ENCODE measurements at places on chromosomes 2 and 18.

- DNase-seq = peak; percentile 48
Observed at GRCh38 chr2:60553495-60554073, at the start of gene BCL11A. Gene BCL11A (minus strand): TSS chr2:60553654. CDS start chr2:60553270, 384 bp downstream.

DNA sequence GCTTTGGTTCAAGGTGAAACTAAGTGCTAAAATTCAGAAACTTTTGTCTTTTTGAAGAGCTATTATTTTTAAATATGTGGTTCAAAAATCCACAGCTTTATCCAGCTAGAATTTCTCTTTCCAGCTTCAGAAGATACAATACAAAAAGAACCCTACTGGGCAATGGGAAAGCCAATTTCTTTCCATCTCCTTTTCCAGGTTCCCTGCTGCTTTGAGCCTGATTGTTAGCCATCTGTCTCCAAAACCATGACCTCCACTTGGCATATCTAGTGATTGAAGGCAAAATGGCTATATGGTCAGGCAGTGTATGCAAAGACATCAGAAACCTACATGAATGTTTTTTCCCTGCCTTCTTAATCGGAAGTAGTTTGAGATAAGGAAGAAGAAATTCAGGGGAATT is 134.1 kb downstream of the KCNH7 start:
- DNase-seq = no peak

DNA sequence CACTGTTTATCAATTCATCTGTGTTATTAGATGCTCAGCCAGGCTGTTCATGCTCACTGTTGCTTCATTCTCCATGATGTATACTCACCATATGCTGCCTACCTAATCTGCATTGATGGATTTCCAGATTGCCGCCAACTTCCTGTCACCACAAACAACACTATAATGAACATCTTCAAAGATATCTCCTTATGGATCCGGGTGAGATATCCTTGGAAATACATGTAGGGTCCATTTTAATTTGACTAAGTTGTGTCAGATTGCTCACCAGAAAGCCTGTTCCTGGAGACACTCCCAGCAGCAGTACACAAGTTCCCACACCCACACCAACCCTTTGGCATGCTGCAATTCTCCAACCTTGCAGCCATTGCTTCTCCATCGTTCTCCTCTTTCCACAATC is 547.5 kb upstream of the TNP1 start:
- DNase-seq = no peak

- DNase-seq = no peak
Observed at GRCh38 chr2:239374896-239375277, 25.9 kb downstream of the HDAC4 start.

GRCh38 chr2:127675331-127676261 is at the start of gene LIMS2:
Gene LIMS2 (minus strand): TSS chr2:127675530. CDS start chr2:127675024, 506 bp downstream.
- no peak for DNase-seq

DNA sequence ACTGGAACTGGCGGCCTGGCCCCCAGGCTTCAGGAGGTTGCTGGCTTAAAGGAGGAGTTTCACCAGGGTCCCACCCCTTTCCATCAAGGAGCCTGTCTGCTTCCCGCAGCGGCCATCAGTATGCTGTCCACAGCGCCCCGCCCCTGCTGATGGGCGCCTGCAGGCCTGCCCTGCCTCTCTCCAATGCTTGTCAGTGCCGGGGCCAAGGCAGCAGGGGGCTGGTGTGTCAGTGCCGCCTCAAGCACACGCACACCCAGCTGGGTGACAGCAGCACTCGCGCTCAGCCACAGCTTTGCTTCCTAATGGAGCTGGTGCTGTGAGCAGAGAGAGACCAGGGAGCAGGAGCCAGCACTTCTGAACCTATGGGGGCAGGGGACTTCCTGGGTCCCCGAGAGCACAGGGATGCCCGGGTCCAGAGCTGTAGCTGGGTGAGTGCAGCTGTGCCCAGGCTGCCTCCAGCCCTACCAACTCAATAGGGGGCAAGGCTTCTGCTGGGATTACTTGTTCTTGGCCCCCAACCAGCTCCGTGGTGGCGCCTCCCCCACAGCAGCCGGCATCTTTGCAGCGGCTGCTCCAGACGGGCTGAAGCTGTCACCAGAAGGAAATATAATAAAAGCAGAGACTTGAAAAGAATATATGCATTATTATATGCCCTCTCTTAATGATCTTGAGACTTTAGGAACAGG is 377.2 kb upstream of the LRATD1 start:
- DNase-seq = no peak

- DNase-seq = peak; percentile 16
Observed at GRCh38 chr2:168565112-168565511, 109.0 kb downstream of the CERS6 start.

DNA sequence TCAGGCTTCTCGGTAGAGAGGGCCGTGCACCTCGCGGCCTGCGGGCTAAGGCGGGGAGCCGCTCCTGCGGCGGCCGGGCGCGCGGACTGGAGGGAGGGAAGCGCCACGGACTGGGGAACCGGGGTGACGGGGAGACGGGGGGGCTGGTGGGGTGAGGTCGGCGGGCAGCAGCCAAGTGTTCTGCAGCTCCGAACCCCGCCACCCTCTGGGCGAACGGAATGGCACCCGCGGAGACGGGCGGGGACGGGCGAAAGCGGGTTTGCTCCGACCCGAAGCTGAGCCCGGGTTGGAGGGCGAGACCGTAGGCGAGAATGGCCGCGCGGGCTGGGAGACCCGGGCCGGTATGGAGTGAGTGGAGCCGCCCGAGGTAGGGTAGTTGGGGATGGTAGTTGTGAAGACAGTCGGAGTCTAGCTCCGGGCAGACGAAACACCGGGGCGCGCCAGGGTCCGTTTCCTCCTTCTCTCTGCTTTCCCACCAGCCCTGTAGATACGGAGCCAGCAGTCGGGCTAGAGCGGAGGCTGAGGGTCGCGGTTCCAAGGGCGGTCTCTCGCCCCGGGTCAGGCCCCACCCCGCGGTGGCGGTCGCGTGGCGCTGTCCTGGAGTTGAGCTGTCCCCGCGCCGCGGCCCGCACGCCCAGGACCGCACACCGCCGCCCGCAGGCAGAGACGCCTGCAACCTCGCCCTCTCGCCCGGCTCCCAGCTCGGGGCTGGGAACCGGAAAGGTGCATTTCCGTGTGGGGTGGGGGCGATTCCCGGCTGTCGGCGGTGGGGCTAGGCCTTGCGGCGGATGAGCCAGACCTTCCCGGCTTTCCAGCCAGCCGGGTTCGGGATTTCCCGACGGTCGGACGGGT is 160.3 kb upstream of the SIX2 start:
- peak; percentile 9 for DNase-seq

DNA sequence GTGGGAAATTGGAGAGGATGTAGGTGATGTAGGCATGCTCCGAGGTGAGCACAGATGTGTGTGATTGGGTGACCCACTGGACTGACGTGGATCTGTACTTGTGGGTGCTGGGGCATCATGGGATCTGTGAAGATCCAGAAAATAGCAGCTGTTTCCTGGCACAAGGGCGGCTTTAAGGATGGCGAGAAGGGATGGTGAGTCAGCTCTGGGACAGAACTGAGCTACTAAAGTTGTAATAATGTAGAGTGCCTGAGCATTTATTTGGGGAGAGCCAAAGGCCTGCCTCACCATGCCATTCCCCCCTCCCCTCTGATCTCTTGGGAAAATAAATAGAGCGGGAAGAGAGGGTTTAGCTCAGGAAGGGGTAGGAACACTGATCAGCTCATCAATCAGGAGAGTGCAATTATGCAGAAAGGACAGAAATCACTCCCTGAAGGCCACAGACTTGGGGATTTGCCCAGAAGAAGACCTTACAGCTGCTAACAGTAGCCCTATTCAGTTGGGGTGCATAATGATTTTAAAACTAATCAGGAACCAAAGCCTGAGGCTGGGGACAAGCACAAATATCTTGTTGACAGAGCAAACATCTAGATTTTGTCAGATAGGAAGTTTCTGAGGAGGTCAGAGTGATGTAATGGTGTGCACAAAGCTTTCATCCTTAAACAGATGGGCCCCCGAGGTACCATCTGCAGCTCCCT is 30.3 kb downstream of the TANC1 start:
- no peak for DNase-seq

DNA sequence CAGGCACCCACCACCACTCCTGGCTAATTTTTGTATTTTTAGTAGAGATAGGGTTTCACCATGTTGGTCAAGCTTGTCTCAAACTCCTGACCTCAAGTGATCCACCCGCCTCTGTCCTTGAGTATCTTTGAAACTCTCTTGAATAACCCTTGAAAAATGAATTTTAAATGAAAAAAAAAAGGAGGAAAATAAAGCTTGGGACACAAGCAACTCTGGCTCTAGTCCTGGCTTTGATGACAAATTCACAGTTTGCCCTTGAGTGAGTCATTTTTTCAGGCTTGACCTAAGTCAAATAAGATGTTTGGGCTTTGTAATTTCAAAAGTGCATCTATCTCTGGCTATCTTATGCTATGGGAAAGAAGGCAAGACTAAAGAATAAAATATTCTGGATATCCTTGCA is 79.0 kb upstream of the TRIB2 start:
- DNase-seq = no peak

GRCh38 chr2:8729939-8730338 is 48.1 kb downstream of the ID2 start:
- no peak for DNase-seq

DNA sequence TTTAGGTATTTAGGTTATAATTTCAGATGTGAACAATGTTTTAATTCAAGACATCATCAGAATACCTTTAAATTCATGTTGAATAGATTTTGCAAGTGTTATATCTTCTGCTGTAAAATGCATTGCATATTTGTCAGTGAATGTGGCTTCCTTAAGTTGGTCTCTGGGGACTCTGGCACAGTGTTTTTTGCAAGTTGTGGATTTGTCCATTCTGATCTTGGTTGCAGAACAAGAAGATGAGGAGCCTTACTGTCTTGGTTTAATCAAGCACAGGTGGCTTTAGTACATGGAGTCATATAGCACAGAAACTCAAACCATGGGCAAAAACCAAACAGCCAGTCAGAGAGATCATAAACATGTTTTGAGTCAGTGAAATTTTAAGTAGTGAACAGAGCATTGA is 135.7 kb downstream of the ARHGAP28 start:
- no peak for DNase-seq

- no peak for DNase-seq
Observed at GRCh38 chr2:201137505-201138400, 21.8 kb downstream of the CFLAR start.

GRCh38 chr18:36539674-36540231 is 242.2 kb downstream of the FHOD3 start:
- DNase-seq = no peak

- DNase-seq = no peak
Observed at GRCh38 chr18:68466672-68467071, 248.2 kb downstream of the TMX3 start.

- no peak for DNase-seq
Observed at GRCh38 chr2:36695746-36696415, 626 bp upstream of the VIT start.

DNA sequence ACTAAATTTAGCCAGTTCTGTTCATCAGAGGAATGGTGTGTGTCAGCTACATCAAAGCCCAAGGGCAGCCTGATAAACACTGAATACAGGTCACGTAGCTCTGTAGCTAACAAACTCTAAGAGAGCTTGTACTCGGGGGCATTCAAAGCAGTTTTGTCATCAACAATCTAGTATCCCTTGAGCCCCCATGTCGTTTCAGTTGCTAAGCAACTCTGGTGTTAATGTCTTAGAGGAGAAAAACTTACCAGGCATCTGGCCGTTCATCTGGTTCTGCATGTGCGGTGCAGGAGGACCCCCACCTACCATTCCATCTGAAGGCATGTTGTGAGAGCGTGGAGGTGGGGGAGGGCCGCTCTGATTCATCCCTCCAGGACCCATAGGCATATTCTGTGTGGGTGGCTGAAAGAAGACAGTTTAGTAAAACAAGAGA is 33.1 kb downstream of the SS18 start:
- peak; percentile 16 for DNase-seq

- no peak for DNase-seq
Observed at GRCh38 chr2:6948677-6949351, 31.6 kb downstream of the RNF144A start.

DNA sequence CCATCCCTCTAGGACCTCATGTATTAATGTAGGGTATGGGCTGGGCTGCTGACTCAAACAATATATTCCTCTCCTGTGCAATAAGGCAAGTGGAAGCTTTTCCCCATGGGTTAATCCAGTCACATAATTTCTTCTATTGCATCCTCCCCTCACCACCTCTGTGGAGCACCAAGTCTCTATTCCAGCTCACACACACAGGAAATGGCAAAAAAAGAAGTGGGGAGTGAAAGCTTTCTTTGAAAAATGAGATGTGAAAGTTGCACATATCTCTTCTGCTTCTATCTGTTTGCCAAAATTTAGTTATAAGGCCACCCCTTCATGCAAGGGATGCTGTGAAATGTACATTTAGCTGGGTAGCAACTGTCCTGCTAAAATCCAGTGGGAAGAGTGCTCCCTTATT is 121.3 kb downstream of the CDC42EP3 start:
- no peak for DNase-seq

- no peak for DNase-seq
Observed at GRCh38 chr2:231177156-231178025, 21.0 kb upstream of the ARMC9 start.

- DNase-seq = no peak
Observed at GRCh38 chr2:65381607-65382051, 50.8 kb downstream of the SPRED2 start.

DNA sequence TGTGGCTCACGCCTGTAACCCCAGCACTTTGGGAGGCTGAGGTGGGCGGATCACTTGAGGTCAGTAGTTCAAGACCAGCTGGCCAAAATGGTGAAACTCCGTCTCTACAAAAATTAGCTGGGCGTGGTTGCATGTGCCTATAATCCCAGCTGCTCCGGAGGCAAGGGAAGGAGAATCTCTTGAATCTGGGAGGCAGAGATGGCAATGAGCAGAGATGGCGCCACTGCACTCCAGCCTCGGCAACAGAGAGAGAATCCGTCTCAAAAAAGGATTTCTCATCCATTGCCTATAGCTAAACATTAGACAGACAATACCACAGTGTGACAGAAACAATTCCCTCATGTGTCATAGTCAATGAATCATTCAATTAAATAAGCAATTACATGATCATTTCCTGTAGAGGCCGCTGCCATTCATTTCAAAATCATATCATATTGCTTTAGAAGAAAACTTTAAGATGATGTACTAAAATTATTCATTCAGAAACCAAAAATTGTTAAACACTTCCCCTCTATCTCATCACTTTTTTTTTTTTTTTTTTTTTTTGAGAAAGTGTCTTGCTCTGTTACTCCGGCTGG is 69.5 kb upstream of the TGIF1 start:
- peak; percentile 7 for DNase-seq

- no peak for DNase-seq
Observed at GRCh38 chr2:11458753-11459152, 7.2 kb downstream of the E2F6 start.

DNA sequence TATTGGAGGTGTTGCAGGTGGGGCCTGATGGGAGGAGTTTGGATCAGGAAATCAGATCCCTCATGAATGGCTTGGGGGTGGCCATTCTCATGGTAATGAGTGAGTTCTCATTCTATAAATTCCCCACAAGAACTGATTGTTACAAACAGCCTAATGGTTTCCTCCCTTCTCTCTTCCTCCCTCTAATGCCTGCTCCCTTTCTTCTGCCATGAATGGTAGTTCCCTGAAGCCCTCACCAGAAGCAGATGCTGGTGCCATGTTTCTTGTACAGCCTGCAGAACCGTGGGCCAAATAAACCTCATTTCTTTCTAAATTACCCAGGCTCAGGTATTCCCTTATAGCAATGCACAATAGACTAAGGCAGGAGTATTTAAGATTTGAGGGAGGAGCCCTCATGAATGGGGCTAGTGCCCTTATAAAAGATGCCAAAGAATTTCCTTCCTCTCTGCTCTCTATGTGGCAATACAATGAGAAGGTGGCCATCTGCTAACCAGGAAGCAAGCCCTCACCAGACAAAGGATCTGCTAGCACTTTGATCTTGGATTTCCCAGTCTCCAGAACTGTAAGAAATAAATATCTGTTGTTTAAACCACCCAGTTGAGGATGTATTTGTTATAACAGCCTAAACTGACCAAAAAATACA is 251.8 kb downstream of the ZEB2 start:
- no peak for DNase-seq

GRCh38 chr2:227324642-227324994 is 433 bp upstream of the MFF start:
- no peak for DNase-seq
